Lower leg skin (tissue), 4 donors: ENCODE measurements at places on chromosomes 11 and 22.

GRCh38 chr11:72223615-72224563 lies 678 bp upstream of the INPPL1 start:
- peak; percentile 92 for DNase-seq

- DNase-seq: no peak
Observed at GRCh38 chr11:66554602-66555001, 7.9 kb downstream of the ACTN3 start.

DNA sequence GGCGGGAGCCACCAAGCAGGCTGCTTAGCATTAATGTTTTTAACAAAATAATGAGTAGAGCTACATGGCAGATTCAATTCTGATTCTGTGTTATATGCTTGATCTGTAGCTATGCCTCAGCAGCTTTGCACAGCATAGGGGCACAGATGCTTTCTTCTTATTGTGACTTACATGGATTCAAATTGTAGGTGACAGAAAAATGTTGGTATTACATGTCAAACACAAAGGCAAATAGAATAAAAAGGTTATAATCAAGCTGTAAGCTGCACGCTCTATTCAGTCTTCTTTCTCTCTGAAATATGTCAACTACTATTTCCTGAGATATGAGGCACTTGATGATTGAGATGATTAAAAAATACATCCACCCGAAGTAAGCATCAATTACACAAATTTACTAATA lies 1573.8 kb downstream of the FAM181B start:
- DNase-seq: no peak

GRCh38 chr11:109612496-109612895 lies 190.5 kb downstream of the C11orf87 start:
- no peak for DNase-seq
